ENCODE measurements at places on chromosomes 4 and X. TPM values are rescaled to one million over a fixed set of nuclear protein-coding genes. Genes with fewer than 3 reads are reported as not detected.
A peak's percentile ranks its signal among the peaks of the same experiment; 100 is the strongest.

GRCh38 chr4:155693015-155693663 is 26.5 kb downstream of the GUCY1A1 start:
- H3K4me3 ChIP-seq, result no peak overlapping the region
- no peak for DNase-seq
- no peak overlapping the region for H3K27ac ChIP-seq
- H3K4me1 ChIP-seq, result no peaks in the 10 kb centered on the region

- H3K4me3 ChIP-seq, result no peak overlapping the region
- no peaks in the 10 kb centered on the region for H3K36me3 ChIP-seq
- DNase-seq, result peak; percentile 54
Observed at GRCh38 chrX:78595901-78596502, 63.1 kb downstream of the RTL3 start.

- H3K4me3 ChIP-seq, result no peak overlapping the region
- no peaks in the 10 kb centered on the region for H3K27me3 ChIP-seq
- no peak for DNase-seq
- H3K27ac ChIP-seq, result no peak overlapping the region
Observed at GRCh38 chr4:166675411-166675810, 558.9 kb downstream of the SPOCK3 start.

DNA sequence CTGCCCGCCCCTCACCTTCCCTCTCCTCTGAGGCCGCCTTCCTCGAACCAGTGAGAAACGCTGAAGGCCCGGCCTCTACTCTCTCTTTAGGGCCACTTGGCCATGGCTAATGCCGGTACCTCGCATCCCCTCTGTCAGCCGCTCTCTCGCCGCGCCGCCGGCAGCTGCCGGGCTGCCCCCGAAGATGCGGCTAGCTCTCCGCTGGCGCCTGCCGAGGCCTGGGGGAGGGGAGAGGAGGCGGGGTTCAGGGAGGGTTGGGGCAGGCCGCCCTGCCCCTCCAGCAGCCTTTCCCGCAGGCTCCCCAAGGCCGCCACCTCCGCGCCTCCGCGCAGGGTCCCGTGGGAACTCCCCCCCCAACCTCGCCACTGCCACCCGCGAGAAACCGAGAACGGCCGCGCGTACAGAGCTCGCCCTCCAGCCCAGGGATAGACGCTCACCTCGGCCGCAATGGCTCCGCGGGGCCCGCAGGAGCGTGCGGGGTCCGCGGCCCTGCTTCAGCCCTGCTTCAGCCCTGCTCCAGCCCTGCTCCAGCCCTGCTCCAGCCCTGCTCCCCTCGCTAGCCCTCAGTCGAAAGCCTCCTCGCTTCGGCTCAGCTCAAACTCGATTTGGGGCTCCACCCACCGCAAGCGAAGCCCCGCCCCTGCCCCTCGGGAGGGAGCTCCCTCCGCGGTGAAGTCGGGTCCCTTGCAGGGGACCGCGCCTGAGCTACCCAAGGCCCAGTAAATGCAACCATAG is at the start of gene HUWE1:
Gene HUWE1, minus strand, starts transcription at position 569 of the 735 bp plus-strand sequence. CDS start 32,612 bp downstream, outside the sequence.
- H3K36me3 ChIP-seq, result no peaks in the 10 kb centered on the region
- peak within 1 kb of the TSS; percentile 67 for H3K4me3 ChIP-seq
- H3K27ac ChIP-seq, result peak within 1 kb of the TSS; percentile 87
- no peaks in the 10 kb centered on the region for H3K4me1 ChIP-seq
- no peaks in the 10 kb centered on the region for H3K27me3 ChIP-seq
- peak; percentile 86 for DNase-seq

DNA sequence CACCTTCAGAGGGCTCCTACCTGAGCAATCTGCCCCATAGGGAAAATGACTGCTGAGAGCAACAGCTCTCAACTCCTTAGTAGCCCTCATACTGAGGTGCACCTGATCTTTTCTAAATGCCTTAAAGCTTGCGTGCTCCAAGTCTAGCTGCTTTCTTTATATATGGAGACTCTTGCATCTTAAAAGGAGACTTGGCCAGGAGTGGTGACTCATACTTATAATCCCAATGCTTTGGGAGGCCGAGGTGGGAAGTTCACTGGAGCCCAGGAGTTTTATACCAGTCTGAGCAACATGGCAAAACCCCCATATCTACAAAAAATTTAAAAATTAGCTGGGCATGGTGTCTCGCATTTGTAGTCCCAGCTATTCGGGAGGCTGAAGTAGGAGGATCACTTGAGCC is 78.1 kb upstream of the TRIM2 start:
- no peak overlapping the region for H3K4me3 ChIP-seq
- H3K27me3 ChIP-seq, result no peaks in the 10 kb centered on the region
- no peaks in the 10 kb centered on the region for H3K4me1 ChIP-seq
- no peaks in the 10 kb centered on the region for H3K36me3 ChIP-seq
- no peak for DNase-seq

TMSB15A gene
- 72.7 TPM for total RNA-seq

IBSP gene
- not detected for total RNA-seq
